ENCODE measurements at places on chromosomes 11 and 22.

- peaks cover 9% of the 10 kb centered on the region for H3K4me1 ChIP-seq
- H3K27me3 ChIP-seq = no peaks in the 10 kb centered on the region
- H3K27ac ChIP-seq = no peak overlapping the region
- no peak overlapping the region for H3K4me3 ChIP-seq
- no peak for DNase-seq
Measured at GRCh38 chr11:45390407-45390806, 104.3 kb upstream of the SYT13 start.

GRCh38 chr11:19756675-19757475 is 44.2 kb downstream of the NAV2 start:
- H3K27ac ChIP-seq = no peak overlapping the region
- H3K4me3 ChIP-seq = no peak overlapping the region
- peaks cover under 1% of the 10 kb centered on the region for H3K27me3 ChIP-seq
- no peak for DNase-seq
- H3K36me3 ChIP-seq = no peaks in the 10 kb centered on the region

DNA sequence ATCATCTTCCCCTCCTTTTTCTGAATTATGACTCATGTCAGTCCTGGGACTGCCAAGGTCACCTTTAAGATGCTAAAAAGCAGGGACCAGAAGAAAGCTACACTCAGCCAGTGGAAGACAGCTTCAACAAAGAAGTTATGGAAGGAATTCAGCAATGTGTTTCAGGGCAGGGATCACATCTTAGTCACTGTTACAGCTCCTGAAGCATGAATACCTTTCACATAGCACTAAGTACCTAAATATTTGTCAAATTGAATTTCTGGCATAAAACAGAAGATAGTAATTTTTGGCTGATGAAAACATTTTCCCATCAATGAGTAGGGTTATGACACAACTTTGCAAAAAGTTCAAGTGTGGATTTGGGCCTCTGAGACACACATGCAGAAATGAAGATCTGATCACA is 5.2 kb downstream of the DDB1 start:
- DNase-seq = no peak
- no peak overlapping the region for H3K27ac ChIP-seq
- peaks cover 72% of the 10 kb centered on the region for H3K36me3 ChIP-seq
- H3K4me3 ChIP-seq = no peak overlapping the region

- H3K27ac ChIP-seq = no peak overlapping the region
- no peaks in the 10 kb centered on the region for H3K36me3 ChIP-seq
- H3K4me1 ChIP-seq = no peaks in the 10 kb centered on the region
- no peak overlapping the region for H3K4me3 ChIP-seq
- DNase-seq = no peak
Measured at GRCh38 chr11:116180806-116181600, 591.8 kb downstream of the BUD13 start.

DNA sequence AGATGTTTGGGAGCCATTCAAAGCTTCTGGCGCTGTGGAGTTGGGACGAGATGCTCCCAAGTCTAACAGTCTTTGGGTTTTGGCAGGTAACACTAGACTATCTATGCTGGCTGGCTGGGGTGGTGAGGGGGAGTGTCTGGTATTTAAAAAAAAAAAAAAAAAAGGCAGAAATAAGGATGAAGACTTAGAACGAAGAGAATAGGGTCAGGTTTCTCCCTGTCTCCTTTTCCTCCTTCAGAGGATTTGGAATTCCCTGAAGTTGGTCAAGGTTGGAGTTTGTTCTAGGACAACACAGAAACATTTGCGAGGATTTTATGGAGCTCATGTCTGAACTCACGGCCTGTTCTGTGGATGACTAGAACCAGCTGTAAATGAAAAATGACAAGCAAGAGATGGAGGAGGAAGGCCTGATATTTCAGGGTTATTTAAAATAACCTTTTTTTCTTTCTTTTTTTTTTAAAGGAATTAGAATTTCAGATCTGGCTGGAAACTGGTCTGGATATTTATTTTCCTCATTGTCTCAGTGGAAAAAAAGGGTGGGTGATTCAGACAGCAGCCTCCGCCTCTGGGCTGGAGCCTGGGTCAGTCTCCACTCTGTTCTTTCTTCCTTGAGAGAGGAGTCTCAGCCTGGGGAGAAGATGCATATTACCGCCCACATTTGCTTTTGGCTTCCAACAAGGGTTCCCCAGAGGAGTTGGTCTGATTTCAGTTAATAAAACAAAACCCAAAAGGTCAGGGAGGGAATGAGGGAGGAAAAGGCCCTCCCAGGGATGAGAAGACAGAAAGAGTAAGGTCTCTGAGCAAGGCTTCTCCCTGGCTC is 80.1 kb downstream of the USP35 start:
- H3K4me1 ChIP-seq = no peaks in the 10 kb centered on the region
- H3K36me3 ChIP-seq = no peaks in the 10 kb centered on the region
- no peak for DNase-seq

GRCh38 chr22:47547881-47548650 is 785.6 kb downstream of the TBC1D22A start:
- H3K4me1 ChIP-seq = no peaks in the 10 kb centered on the region
- no peak overlapping the region for H3K27ac ChIP-seq
- H3K4me3 ChIP-seq = no peak overlapping the region
- no peak for DNase-seq
- no peaks in the 10 kb centered on the region for H3K27me3 ChIP-seq
- H3K36me3 ChIP-seq = no peaks in the 10 kb centered on the region

DNA sequence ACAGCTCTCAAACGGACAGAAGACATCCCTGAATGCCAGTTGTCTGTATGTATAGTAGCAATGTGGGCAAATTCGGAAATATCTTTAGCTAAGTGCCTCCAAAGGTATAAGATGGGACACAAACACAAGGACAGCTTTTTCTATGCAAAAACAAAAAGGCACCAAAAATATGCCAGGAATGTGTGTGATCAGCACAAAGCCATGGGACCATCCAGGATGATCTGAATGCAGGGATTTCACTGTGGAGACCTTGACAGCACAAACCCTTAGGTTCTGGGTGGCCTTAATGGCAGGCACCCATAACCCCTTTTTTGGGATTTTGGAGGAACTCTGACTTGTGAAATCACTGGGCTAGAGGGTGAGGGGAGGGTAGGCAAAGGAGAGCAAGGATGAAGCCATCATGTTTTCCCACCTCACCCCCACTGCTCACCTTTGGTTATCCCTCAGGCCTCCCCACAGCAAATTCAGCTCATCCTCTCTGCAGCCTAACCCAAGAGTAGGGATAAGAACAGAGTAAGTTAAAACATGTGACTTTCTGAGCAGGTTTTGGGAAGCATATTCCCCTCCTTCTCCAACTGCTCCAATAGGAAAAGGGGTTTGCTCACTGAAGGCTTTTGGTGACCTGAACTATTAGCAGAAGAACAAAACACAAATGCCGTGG is 154.6 kb downstream of the SNX19 start:
- no peaks in the 10 kb centered on the region for H3K4me1 ChIP-seq
- no peak overlapping the region for H3K4me3 ChIP-seq
- no peak for DNase-seq
- H3K27me3 ChIP-seq = no peaks in the 10 kb centered on the region
- H3K36me3 ChIP-seq = no peaks in the 10 kb centered on the region

DNA sequence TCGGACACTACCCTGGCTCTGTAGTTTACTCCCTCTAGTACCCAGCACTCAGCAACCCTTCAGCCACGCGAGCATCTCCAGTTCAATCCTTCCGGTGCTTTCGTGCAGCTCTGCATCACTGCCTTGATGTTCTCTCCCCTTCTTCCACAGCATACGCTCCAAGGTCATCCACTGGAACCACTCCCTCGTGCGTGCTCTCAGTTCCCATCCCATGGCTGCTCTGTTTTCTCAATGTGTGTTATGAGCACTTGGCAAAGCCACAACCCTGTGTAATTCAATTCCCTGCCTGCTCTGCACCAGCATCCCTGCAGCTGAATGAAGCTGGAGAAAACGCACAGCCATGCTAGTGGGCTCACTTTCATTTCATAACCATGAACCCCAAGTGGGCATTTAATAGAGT is 38.5 kb upstream of the NFRKB start:
- H3K36me3 ChIP-seq = peaks cover 18% of the 10 kb centered on the region
- no peaks in the 10 kb centered on the region for H3K4me1 ChIP-seq
- no peak overlapping the region for H3K27ac ChIP-seq
- H3K27me3 ChIP-seq = no peaks in the 10 kb centered on the region
- no peak overlapping the region for H3K4me3 ChIP-seq

GRCh38 chr11:803770-804598 is 1.0 kb downstream of the PIDD1 start:
- no peaks in the 10 kb centered on the region for H3K36me3 ChIP-seq
- H3K4me1 ChIP-seq = peaks cover 34% of the 10 kb centered on the region
- no peak for DNase-seq
- H3K4me3 ChIP-seq = peak overlapping the region; percentile 71
- no peaks in the 10 kb centered on the region for H3K27me3 ChIP-seq
- H3K27ac ChIP-seq = peak overlapping the region; percentile 80

GRCh38 chr22:48819232-48819631 is 1008.4 kb downstream of the BRD1 start:
- H3K4me1 ChIP-seq = no peaks in the 10 kb centered on the region
- no peaks in the 10 kb centered on the region for H3K27me3 ChIP-seq
- H3K27ac ChIP-seq = no peak overlapping the region
- DNase-seq = no peak

DNA sequence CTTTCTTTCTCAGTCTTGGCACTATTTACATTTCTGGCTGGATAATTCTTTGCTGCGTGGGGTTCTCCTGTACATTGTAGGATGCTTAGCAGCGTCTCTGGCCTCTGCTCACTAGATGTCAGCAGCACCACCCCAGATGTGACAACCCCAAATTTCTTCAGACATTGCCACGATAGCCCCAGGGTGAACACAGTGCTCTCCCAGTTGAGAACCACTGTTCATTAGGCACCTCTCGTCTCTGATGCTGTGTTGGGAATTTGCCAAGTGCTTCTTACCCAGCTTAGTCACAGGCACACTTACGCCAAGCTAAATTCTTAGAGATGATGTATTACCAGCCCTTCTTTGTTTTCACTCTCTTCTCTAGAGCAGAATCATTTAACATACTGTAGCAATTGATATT is 9.4 kb downstream of the TRIM6 start:
- no peak overlapping the region for H3K4me3 ChIP-seq
- no peaks in the 10 kb centered on the region for H3K4me1 ChIP-seq
- H3K27me3 ChIP-seq = no peaks in the 10 kb centered on the region
- no peaks in the 10 kb centered on the region for H3K36me3 ChIP-seq
- DNase-seq = no peak

Data from CD4-positive, CD25-positive, alpha-beta regulatory T cell (primary cell).